ENCODE measurements at places on chromosomes 12 and 14. TPM values are rescaled to one million over a fixed set of nuclear protein-coding genes. Genes with fewer than 3 reads are reported as not detected.

ACADS gene
- 15.9 TPM for total RNA-seq

RTN1 gene
- total RNA-seq = 0.05 TPM

SERPINA9 gene
- not detected for total RNA-seq

RAD9B gene
- total RNA-seq = 0.98 TPM

NINJ2 gene
- total RNA-seq = 1.9 TPM

C12orf56 gene
- 2.8 TPM for total RNA-seq

APOF gene
- total RNA-seq = 0.10 TPM

KRT71 gene
- not detected for total RNA-seq

OTOGL gene
- total RNA-seq = not detected

WNT1 gene
- total RNA-seq = not detected

PLEK2 gene
- total RNA-seq = 9.1 TPM

KCNC2 gene
- total RNA-seq = not detected

- no peak overlapping the region for H3K27ac ChIP-seq
- DNase-seq = no peak
- no peaks in the 10 kb centered on the region for H3K36me3 ChIP-seq
- no peaks in the 10 kb centered on the region for H3K4me1 ChIP-seq
- no peaks in the 10 kb centered on the region for H3K27me3 ChIP-seq
These were observed 44.6 kb upstream of the FAR2 start for GRCh38 chr12:29104516-29104915.

GRCh38 chr14:55127460-55127951, 1.5 kb upstream of the LGALS3 start:
- no peaks in the 10 kb centered on the region for H3K27me3 ChIP-seq
- H3K4me3 ChIP-seq = no peak overlapping the region
- no peak for DNase-seq
- peaks cover 42% of the 10 kb centered on the region for H3K4me1 ChIP-seq

DNA sequence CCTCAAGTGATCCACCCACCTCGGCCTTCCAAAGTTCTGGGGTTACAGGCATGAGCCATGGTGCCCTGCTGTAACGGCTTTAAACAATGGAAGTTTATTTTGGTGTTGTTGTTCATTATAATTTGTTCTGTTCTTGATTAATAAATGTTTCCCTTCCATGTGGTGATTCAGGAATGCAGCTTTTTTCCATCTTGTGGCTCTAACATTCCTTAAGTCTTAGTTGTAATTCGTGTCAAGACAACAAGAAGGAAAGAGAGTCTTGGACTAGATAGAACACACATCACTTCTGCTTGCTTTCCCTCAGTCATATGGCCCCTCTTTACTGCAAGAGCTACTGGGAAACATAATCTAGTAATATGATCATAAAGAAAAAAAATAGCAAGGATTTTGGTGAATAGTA, 211.6 kb downstream of the SLC6A15 start:
- no peak overlapping the region for H3K27ac ChIP-seq
- H3K4me1 ChIP-seq = no peaks in the 10 kb centered on the region
- H3K36me3 ChIP-seq = no peaks in the 10 kb centered on the region
- H3K27me3 ChIP-seq = no peaks in the 10 kb centered on the region
- no peak for DNase-seq
- H3K4me3 ChIP-seq = no peak overlapping the region

- DNase-seq = no peak
- H3K36me3 ChIP-seq = no peaks in the 10 kb centered on the region
- H3K27me3 ChIP-seq = peaks cover 6% of the 10 kb centered on the region
- H3K4me1 ChIP-seq = no peaks in the 10 kb centered on the region
- H3K4me3 ChIP-seq = no peak overlapping the region
These were observed 167.9 kb downstream of the PHETA1 start for GRCh38 chr12:111201036-111201435.

DNA sequence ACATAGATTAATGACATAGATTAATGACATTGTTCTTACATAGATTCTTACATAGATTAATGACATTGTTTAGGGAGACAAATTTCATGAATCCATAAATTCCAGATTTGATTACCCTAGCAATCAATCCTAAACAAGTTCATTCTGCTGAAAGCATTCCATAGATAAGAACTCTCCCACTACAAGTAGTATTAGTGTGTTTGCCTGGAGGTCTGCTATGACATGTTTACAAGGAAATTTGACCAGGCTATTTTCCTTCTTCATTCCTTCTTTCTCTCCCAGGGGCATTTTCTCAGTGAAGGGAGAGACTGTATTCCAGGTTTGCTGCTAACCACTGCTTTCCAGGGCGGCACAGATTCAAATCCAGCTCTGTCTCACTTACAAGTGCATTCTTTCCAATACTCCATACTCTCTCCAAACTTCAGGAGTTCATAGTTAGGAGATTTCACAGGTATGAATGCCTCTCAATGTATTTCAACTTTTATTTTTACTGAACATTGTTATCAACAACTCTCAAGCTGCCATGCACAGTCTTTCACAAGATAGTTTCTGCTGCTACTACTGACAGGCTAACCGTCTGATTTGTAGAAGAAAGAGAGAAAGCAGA, 134.5 kb downstream of the SLC38A1 start:
- peaks cover 4% of the 10 kb centered on the region for H3K27me3 ChIP-seq
- DNase-seq = no peak
- H3K4me3 ChIP-seq = no peak overlapping the region
- H3K4me1 ChIP-seq = no peaks in the 10 kb centered on the region

- H3K27me3 ChIP-seq = no peaks in the 10 kb centered on the region
- DNase-seq = no peak
- H3K36me3 ChIP-seq = no peaks in the 10 kb centered on the region
- no peak overlapping the region for H3K4me3 ChIP-seq
These were observed 938.4 kb upstream of the ATXN7L3B start for GRCh38 chr12:73599268-73599667.

DNA sequence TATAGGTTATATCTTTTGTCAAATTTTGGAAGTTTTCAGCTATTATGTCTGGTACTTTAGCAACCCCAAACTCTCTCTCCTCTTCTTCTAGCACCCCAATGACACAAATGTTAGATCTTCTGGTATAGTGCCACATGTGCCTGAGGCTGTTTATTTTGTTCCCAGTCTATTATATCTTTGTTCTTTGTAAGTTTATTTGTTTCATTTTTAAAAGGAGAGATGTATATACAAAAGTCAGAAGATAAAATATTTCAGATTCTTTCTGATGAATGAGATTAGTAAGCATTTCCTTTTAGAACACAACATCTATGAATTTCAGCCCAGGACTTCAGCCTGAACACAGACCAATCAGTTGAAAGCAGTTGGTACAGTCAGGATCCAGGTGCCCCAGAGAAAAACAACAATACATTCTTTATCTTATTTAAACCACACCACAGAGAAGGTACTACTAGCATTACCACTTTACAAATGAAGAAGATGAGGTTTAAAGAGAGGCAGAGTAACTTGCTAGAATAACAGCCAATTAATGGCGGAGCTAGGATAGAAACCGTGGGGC, 114.1 kb upstream of the BTG1 start:
- no peak for DNase-seq
- H3K27me3 ChIP-seq = no peaks in the 10 kb centered on the region
- no peaks in the 10 kb centered on the region for H3K4me1 ChIP-seq
- no peaks in the 10 kb centered on the region for H3K36me3 ChIP-seq
- H3K4me3 ChIP-seq = no peak overlapping the region

DNA sequence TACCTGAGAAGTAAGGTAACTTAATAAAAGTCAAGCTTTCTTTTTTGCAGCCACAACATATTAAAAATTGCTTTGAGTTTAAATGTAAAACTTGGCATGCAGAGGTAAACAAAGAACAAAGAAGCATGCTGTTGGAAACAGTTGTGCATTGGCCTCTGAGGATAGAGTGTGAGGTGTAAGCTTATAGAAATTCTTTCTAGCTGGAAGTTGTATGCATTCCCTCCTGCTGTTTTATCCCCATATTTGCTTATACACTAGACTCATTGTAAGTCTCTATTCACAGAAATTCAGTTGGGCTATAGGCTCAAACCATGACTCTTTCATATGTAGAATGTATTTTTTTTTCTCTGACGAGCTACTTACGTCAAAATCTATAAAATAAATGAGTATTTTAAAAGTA, 316.3 kb downstream of the SLC6A15 start:
- no peaks in the 10 kb centered on the region for H3K27me3 ChIP-seq
- no peak for DNase-seq

DNA sequence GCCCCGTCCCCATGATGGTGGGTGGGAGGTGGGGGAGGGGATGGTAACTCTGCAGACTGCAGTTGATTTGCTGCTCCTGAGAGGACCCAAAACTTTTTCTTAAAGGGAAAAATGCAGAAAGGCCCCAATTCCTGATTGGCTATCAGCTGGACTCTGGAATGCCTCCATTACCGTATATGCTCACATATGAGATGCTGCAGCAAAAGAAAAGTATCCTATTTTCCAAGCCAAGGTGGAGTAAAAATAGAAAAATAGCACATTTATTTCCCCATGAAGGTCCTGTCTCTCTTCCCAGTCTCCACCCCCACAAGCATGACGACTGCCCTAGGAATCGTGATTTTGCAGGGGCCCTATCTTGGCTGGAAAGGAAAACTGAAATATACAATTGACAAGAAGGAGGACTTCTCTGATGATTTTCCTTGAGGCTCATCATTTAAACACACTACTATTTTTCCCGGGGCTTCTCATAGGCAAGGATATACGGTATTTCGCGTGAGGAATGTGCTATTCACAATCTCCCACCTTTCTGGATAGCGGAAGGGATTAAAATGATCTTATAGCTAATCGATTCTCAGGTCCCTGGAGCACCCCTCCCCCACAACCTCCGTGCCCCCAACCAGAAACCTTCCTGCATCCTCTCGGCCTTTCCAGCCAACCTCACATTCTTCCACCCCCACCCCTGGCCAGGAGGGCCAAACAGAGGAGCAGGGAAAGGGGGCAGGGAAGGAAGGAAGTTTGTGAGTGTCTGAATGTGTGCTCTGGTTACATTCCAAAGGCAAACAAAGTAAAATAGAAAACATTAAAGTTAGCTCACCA, 138.9 kb upstream of the CCND2 start:
- H3K4me3 ChIP-seq = no peak overlapping the region
- H3K27me3 ChIP-seq = no peaks in the 10 kb centered on the region

- DNase-seq = no peak
- no peaks in the 10 kb centered on the region for H3K27me3 ChIP-seq
- no peak overlapping the region for H3K4me3 ChIP-seq
- no peak overlapping the region for H3K27ac ChIP-seq
- no peaks in the 10 kb centered on the region for H3K36me3 ChIP-seq
These were observed 89.6 kb upstream of the SOX5 start for GRCh38 chr12:24039113-24039525.

- H3K4me1 ChIP-seq = no peaks in the 10 kb centered on the region
- DNase-seq = no peak
- no peak within 1 kb of the TSS for H3K27ac ChIP-seq
- H3K36me3 ChIP-seq = no peaks in the 10 kb centered on the region
These were observed at the start of gene STAB2 for GRCh38 chr12:103586791-103587370. TSS of gene STAB2 (plus strand) at chr12:103587273. CDS start at chr12:103587477, 204 bp downstream.

GRCh38 chr14:57578801-57579200, 85.1 kb upstream of the CCDC198 start:
- no peaks in the 10 kb centered on the region for H3K36me3 ChIP-seq
- H3K27me3 ChIP-seq = no peaks in the 10 kb centered on the region
- H3K4me1 ChIP-seq = no peaks in the 10 kb centered on the region
- DNase-seq = no peak
- no peak overlapping the region for H3K4me3 ChIP-seq
- no peak overlapping the region for H3K27ac ChIP-seq

DNA sequence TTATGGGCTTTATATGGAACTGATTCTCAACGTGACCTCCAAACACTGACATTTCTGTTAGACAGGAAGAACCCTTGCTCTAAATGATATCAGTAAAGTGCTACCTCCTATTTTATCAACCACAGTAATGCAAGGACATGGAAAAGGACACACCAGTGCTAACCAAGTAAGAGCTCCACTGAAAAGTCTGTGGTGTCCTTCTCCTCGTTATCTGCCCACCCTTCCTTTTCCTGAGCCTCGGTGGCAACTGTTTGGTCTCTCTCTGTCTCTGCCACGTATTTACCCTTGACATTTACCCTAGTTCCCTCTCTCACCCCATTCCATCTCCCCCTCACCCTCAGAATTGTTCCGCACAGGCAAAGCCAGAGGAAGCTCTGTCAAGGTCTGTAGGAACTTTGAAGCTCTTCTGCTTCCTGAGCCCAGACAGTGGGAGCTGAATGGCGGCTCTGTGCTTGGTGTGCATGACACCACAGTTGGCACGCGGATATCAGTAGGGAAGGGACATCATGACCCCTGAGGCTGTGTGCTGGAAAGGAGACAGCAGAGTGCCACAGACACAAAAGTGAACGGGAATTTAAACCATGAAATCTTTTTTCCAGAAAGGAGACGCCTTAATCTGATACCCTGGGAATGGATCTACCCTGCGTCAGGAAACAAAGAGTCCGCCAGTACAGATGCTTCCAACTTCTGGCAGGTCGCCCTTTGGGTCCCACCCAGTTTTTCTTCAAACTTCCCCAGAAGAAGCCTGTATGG, 50.8 kb downstream of the NTN4 start:
- H3K4me3 ChIP-seq = no peak overlapping the region
- no peak for DNase-seq
- no peaks in the 10 kb centered on the region for H3K36me3 ChIP-seq
- H3K4me1 ChIP-seq = no peaks in the 10 kb centered on the region
- no peak overlapping the region for H3K27ac ChIP-seq

DNA sequence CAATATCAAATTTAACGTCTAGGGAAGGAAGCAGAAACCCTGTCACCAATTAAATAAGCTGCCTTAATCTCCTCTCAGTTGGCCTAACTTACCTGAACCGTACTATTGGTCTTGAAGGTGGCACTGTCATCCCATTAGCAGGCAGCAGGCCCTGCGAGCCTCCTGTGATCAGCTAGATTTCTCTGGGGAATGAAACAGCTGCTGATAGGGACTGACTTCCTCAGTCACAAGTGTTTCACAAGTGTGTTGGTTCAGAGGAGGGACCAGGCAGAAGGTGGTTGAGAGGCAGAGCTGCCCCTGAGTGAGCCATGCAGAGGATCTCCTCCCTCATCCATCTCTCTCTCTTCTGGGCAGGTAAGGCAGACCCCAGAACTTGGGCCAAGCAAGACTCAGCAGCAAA, 166.8 kb downstream of the DAD1 start:
- no peak for DNase-seq
- no peak overlapping the region for H3K4me3 ChIP-seq
- H3K27me3 ChIP-seq = no peaks in the 10 kb centered on the region
- H3K36me3 ChIP-seq = no peaks in the 10 kb centered on the region
- H3K27ac ChIP-seq = no peak overlapping the region

DNA sequence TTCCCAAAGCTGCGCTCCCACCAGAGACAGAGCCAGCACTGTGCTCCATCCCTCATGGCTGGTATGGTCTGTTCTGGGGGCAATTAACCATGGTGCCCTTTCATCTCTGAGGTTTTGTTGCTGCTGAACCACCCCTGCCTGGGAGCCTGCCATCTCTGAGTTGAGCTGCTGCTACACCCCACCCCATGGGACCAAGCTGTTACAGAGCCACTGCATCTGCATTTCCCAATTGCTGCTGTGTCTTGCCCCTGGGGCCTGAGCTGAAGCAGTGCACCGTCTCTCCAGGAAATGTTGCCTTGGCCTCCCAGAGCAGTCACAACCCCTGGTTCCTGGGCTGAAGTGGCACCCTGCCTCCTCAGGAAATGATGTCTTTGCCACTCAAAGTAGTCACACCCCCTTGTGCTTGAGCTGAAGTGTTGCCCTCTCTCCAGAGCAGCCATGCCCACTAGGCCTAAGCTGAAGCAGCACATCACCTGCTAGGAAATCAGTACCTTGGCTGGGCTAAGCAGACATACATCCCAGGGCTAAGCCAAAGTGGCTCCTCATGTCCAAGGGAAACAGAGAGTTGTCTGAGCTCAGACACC, 140.3 kb downstream of the RERGL start:
- H3K27ac ChIP-seq = no peak overlapping the region
- H3K4me1 ChIP-seq = no peaks in the 10 kb centered on the region
- H3K4me3 ChIP-seq = no peak overlapping the region
- no peaks in the 10 kb centered on the region for H3K36me3 ChIP-seq
- no peaks in the 10 kb centered on the region for H3K27me3 ChIP-seq
- no peak for DNase-seq

- H3K4me1 ChIP-seq = no peaks in the 10 kb centered on the region
- no peaks in the 10 kb centered on the region for H3K36me3 ChIP-seq
- H3K4me3 ChIP-seq = no peak overlapping the region
- no peak overlapping the region for H3K27ac ChIP-seq
These were observed 163.9 kb upstream of the FRMD6 start for GRCh38 chr14:51487848-51488247.
